Aorta (tissue), 5 donors: ENCODE measurements at places on chromosomes 16 and 17. TPM values are rescaled to one million over a fixed set of nuclear protein-coding genes. Genes with fewer than 3 reads are reported as not detected.

DNA sequence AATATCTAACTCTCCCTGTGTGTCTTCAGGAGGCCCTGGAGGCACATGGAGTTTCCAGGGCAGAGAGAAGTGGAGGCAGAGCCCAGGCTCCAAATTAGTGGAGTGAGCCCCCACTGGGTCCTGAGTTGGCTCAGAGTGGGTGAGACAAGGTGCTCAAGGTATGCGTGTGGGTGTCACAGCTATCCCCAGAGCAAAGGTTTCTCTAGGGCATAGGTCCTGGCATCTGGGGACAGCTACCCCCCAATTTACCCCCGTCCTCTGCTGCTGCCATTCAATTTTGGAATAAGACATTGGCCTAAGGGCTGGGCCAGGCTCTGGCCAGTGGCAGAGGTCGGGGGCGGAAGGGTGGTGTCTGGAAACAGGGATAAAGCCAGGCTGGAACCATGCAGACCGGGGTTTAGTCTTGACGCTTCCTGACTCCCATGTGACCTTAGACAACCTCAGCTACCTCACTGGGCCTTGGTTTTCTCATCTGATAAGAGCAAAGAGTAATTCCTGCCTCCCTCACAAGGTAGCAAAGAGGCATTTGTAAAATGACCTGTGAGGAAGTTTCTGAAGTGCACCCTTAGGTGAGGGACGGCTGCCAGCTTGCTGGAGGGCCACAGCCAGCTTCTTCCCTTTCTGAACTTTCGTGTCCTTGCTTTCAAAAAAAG, 78.2 kb upstream of the TMEM97 start:
- peak; percentile 30 for DNase-seq

DNA sequence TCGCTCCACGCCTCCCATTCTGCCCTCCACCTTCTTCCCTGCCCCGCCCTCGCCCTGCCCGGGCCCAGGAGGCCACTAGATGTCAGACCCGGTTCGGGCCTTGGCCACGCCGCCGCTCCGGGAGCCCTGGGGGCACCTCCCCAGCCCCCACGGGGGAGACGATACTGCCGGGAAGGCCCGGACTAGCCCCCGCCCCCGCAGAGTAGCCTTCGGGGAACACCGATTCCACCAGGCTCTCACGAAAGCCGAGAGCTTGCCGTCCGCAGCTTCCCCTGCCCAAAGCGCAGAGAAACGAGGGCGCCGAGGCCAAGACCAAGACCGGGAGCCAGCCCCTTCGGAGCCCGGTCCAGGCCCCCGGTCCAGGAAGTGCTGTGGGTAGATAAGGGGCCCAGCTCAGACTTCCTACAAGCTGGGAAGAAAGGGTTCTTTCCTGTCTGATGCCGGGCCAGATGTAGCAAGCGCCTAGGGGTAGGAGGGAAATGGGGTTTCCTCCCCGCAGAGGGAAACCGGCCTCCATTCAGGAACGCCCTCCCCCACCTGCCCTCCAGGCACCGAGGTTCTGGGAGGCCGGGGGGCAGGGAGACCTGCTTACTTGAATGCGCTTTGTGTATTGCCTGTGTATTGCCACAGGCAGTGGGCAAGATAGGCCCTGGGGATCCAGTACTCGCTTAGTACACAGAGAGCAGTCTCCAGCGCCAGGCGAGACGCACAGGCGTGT, 806 bp upstream of the CYB561 start:
- DNase-seq = peak; percentile 83

DNA sequence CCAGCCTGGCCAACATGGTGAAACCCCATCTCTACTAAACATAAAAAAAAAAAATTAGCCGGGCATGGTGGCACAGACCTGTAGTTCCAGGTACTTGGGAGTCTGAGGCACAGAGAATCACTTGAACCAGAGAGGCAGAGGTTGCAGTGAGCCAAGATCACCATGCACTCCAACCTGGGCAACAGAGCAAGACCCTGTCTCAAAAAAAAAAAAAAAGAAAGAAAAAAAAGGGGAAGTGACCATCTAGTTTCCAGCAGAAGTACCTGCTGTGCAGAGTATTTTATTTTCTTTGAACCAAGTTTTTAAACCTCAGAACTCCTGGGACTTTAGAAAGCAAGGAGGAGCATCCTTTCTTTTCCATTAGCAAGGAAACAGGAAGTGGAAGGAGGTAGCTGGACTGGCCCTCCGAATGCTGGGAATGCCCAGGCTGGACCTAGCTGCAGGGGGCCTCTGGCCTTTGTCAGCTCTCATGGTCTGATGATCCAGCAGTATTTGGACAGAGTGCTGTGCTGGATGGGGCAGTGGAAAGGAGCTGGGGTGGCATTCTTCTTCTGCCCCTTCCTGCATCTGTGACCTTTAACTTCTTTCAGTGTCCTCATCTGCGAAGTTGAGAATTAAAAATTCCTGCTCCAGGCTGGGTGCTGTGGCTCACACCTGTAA, 6.6 kb downstream of the GID4 start:
- DNase-seq = no peak

DNA sequence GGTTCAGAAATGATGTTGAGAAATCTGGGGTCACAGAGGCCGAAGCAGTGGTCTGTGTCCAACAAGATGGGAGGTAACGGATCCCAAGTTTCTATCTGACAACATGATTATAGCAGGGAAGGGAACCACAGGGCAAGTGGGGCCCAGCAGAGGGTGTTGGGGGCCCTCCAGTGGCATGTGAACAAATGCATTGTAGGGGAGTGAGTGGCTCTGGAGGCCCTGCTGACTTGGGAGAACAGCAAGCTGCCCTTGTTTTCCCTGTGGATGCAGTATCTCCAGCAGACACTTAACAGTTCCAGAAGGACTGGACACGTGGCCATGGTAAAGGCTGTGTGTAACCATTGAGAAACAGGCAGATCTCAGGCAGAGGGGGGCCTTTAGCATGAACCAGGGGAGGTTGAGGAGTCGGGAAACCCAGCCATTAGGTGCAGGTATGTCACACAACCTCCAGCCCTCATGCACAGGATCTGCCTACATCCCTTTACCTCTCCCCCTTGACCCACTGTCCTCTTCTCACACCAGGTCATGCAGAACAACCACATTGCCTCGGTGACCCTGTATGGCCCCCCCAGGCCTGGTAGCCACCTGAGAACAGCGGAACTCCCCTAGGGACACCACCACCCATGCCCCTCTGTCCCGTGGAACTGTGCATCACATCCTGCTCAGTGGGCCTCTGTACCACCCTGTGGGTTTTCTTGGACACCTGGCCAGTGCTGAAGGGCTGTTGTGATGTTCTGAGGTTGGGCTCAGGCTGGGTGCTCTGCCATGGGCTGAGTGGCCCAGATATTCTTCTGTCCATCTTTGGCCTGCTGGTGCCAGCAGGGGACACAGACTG, 4.1 kb downstream of the B3GNT9 start:
- DNase-seq = no peak

DNA sequence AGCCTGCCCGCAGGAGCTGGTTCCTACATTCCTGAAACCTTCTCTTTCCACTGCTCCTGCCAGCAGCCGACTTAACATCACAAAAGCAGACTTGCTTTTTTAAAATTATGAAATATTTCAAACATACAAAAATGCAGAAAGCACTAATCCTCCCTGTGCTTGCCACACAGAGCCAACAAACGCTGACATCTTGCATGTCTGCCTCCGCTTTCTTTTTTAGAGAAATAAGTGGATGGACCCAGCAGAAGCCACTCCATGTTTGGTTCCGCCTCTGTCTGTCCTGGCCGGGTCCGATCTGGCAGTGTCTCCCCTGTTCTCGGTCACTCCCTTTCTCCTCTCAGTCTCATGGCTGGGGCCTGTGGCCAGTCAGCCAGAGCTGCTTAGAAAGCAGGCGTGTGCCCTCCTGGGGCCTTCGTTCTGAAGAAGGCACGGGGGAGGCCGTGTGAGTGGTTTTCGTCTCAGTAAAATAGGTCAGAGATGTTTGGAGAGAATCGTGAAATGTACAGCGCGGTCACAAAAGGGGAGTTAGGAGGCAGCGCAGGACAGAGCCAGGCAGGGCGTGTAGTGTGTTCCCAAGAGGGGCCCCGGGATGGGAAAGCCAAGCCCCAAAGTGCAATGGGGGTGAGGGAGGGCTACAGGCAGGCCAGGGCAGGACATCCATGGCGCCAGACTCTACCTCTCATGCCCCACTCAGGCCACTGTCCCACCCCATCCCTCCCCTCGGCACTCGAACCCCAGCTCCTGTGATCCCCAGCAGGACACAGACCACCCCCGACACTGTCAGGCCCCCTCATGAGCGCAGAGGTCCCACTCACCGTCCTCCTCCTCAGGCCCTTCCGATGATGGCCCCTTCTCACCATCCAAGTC, 23.2 kb downstream of the MXRA7 start:
- peak; percentile 83 for DNase-seq

- DNase-seq = no peak
Measured at GRCh38 chr17:5531085-5531418, 44.7 kb downstream of the MIS12 start.

RBFOX1 gene
- polyA plus RNA-seq = 0.25 TPM

GRCh38 chr17:29091606-29092289, 48.8 kb downstream of the PIPOX start:
- no peak for DNase-seq

ACE gene
- 15.9 TPM for polyA plus RNA-seq

- no peak for DNase-seq
Measured at GRCh38 chr16:22092143-22092933, at the start of gene VWA3A. Gene VWA3A, plus strand, starts transcription at chr16:22092541. Its CDS starts 97 bp downstream, at chr16:22092638.

BRICD5 gene
- polyA plus RNA-seq = 36.1 TPM

GRCh38 chr17:67750067-67750466, 32.3 kb downstream of the NOL11 start:
- DNase-seq = peak; percentile 6

DNA sequence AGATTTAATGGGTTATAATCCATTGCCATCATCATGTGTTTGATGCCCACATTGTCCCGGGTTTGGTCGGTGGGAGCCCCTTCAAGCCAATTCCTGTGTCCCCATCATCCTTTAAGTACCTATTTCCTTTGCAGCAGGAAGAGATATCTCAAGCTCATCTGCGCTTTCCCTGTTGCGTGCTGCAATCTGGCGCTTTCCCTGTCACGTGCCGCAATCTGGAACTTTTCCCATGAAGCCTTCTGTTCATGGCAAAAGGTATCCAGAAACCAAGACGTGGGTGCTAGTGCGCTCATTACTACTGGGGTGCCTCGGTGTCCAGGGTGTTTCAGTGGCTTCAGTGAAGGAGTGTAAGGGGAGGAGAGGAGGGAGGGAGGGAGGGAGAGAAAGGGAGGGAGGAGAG, 174.6 kb upstream of the ZNF469 start:
- DNase-seq = no peak

IL21R gene
- 0.08 TPM for polyA plus RNA-seq

GRCh38 chr16:89801800-89802199, 14.6 kb downstream of the FANCA start:
- DNase-seq = no peak

DNA sequence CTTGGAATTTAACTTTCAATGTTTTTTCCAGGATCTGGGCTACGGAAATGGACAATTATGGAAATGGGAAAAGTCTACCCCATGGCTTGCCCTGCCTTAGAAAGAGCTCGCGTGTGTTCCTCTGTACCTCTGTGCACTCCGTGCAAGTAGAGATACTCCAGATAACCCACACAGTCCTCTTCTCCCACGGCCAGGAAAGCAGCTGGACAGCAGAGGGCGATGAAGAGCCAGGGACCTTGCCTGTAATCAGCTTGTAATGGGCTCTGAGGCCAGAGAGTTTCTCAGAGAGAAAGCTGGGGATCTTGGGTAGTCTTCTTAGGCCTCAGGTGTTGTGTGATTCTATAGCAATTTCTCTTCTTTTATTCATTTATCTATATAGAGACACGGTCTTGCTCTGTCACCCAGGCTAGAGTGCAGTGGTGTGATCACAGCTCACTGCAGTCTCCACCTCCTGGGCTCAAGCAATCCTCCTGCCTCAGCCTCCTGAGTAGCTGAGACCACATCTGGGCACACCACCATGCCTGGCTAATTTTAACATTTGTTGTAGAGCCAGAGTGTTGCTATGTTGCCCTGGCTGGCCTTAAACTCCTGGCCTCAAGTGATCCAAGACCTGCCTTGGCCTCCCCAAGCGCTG, 2.4 kb upstream of the SOCS7 start:
- DNase-seq = peak; percentile 95

DNA sequence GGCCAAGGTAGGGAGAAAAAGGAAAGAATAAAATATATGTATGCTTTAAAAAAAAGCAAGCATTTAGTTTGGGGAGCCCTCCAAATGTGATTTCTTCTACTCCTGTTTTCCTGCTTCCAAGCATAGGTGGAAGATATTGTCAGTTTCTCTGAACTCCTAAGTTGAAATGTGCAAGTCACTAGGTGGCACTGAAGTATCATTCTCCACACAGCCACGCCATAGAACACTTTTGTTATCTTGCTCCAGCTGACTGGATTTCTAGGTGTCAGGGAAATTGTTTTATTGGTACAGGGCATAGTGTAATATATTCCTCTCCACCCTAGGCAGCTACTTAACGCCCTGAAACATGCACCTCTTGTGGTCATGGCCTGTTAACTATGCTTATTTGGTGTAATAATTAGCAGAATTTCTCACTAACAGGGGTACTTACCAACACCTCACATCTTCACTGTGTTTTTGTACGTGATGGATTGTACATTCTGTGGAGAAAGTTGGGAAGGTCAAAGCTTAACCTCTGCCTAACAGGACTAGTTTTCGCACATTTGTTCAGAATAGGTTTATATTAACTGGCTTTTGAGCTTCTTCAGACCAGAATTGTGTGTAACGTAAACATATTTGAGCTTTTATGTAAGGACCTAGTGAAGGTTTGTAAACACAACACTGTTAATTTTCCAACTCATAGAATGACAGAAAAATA, 69.3 kb downstream of the FTO start:
- no peak for DNase-seq

MYH2 gene
- polyA plus RNA-seq = not detected

DNA sequence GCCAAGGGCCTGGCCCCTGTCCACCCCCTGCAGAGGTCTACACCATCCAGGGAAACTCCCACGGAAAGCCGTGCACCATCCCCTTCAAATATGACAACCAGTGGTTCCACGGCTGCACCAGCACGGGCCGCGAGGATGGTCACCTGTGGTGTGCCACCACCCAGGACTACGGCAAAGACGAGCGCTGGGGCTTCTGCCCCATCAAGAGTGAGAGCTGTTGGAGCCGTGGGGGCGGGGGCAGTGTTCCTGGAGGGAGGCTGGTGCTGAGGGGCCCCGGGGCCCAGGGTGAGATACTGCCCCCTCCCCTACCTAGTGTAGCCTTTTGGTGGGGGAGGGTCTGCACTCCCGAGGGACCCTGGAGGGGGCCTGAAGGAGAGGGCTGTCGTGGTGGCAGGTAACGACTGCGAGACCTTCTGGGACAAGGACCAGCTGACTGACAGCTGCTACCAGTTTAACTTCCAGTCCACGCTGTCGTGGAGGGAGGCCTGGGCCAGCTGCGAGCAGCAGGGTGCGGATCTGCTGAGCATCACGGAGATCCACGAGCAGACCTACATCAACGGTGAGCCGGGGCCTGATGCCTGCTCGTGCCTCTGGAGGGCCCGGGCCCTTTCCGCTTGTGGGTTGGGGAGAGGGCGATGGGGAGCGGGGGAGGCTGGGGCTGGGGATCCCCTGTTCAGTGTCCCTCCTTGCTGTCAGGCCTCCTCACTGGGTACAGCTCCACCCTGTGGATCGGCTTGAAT, 38.8 kb downstream of the MRC2 start:
- DNase-seq = no peak

DNA sequence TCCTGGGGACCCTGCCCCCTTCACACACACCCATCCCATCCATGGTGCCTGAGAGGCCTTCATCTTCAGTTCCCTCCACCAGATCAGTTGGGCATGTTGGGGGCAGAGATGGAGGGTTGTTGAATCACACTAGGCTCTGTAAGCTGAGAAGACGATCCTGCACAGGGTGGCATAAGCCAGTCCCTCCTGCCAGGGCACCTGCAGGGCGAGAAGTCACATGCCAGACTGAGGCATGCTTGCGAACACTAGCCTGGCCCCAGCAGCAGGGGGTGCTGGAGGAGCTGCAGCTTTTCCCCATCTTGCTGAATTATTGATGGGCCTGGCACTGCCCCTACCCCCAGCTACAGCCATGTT, 6.1 kb upstream of the TBX2 start:
- no peak for DNase-seq
